Right cardiac atrium (tissue), 5 donors: ENCODE measurements at places on chromosomes 12 and 14. TPM values are rescaled to one million over a fixed set of nuclear protein-coding genes. Genes with fewer than 3 reads are reported as not detected.

The OAS2 gene
- 13.7 TPM for total RNA-seq

The SMCO2 gene
- total RNA-seq = not detected

The CLEC4A gene
- total RNA-seq = 1.0 TPM

The SPTB gene
- 79.4 TPM for total RNA-seq

The AMDHD1 gene
- total RNA-seq = 0.11 TPM

The TAS2R13 gene
- 0.47 TPM for total RNA-seq

The ARHGAP9 gene
- total RNA-seq = 8.9 TPM

The TMEM132D gene
- not detected for total RNA-seq
